ENCODE measurements at places on chromosomes 13 and 19.
A peak's percentile ranks its signal among the peaks of the same experiment; 100 is the strongest.

- no peak for DNase-seq
These were observed 204.8 kb downstream of the MYO16 start for GRCh38 chr13:108834193-108834592.

- DNase-seq = peak; percentile 57
These were observed 6.7 kb upstream of the ERFL start for GRCh38 chr19:41934849-41935374.

DNA sequence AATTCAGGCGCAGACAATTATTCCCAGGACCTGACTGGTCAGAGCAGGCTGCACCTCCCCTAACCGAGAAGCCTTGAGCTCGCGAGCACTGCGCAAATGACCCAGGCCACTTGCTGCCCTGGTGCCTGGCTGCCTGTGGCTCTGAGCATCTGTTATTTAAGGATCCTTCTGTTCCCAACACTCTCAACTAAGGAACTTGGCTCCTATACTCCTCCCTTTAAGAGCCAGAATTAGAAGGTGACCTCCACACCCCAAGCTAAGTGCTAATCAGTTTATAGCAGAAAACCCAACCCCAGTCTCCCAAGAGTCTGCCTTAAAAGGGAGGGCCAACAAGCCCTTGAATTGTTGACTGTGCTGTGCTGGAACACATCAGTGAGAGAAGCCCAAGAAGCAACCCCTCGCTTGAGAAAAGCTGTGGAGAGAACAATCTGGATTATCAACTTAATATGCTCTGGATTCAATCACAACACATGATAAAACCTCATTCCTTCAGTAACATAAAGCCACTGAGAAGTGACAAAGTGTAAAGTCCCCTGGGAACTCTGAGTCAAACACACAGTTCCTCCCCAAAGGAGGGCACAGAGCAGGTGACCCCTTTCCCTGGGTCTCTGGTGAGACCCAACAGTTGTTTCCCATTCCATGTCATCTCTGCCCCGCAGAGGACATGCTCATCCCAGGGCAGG, 14.6 kb downstream of the AKAP8L start:
- peak; percentile 36 for DNase-seq

- no peak for DNase-seq
These were observed 38.3 kb downstream of the DNAJC15 start for GRCh38 chr13:43061496-43062280.

- DNase-seq = no peak
These were observed 114.8 kb upstream of the TDRD3 start for GRCh38 chr13:60282186-60282585.

GRCh38 chr13:91644806-91645205, 246.4 kb downstream of the GPC5 start:
- DNase-seq = no peak

DNA sequence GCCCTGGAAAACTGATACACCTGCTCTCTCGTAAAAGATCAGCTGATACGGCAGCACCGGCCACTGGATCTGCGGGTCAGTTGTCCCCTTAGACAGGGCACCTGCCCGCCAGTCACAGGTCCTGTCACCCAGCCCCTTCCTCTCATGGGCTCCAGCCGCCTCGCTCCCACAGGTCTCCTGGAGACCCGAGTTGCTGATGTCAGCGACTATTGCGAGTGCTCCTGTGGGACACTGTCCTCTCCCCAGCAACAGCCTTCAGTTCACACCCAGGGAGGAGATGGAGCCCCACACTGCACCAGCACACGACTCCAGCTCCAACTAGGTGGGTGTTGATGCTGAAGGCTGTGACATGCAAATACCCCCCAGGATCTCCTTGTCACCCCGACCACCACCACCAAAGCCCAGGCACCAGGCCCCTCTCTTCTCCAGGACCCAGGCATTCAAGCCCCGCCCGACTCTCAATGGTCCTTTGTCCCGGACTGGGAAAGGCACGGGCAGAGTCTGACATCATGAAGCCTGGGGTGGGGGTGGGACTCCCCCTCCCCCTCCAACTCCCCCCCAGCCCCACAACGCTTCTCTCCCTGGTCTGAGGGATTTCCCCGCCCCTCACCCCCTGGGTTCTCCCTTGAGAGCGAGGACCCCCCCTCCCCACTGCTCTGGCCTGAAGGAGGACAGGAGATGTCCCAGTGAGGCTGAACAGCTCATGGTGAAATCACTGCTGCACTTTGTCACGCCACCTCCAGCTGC, 1.4 kb upstream of the MAG start:
- peak; percentile 90 for DNase-seq

Measured in pons (tissue), 1 donor.